GM23338 (cell line): ENCODE measurements at places on chromosomes 12 and 14.

DNA sequence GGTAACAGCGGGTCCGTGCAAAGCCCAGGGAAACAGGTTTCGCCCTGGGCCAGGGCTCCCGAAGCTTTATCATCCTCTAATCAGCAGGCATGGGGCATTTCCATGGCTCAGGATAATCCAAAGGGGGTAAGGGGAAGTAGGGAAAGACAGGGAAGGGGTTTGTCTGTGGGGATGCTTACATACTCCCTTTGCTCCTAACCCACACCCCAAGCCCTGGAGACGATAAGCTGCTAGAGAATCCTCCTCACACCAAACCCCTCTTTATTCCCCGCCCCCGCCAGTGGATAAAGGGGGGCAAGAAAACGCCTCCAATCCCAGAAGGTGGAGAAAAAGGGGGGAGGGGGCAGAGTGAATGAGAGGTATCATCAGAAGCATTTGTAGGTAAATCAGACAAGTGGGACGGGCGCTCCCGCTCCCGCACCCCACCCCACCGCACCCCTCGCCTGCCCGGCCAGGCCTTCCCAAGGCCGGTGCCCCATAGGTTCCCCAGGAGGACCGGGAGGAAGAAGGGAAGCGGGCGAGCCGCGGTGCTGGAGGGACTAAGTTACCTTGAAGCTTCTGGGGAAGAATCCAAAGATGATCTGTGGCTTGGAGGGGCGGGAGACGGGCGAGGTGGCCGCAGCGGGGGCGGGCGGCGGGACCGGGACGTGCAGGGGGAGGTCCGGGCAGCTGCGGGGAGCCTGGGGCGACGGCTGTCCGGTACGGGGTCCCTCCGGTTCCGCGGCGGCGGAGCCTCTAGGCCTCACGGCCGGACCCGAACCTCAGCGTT is 762 bp downstream of the PPP2R5E start:
- peak; percentile 67 for DNase-seq

DNA sequence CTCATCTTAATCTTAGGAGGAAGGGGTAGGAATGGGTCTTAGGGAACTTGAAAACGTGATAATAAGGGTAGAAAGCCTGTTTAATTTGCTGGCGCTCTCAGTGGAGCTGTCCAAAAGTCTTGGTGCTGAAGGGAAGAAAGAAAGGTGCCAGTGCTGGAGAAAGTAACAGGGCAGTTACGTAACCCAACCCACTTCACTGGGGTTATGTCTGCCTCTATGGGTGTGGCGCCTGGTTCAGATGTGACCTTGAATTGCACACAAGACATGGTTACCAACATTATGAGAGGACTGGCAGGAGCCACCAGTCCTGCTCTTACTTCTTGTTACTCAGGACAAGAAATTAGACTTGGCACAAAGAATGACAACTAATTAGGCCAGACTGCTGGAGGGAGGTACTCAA is 18.6 kb upstream of the GPATCH2L start:
- DNase-seq, result peak; percentile 75

GRCh38 chr12:6894321-6894720 is 10.3 kb upstream of the LRRC23 start:
- DNase-seq, result no peak

DNA sequence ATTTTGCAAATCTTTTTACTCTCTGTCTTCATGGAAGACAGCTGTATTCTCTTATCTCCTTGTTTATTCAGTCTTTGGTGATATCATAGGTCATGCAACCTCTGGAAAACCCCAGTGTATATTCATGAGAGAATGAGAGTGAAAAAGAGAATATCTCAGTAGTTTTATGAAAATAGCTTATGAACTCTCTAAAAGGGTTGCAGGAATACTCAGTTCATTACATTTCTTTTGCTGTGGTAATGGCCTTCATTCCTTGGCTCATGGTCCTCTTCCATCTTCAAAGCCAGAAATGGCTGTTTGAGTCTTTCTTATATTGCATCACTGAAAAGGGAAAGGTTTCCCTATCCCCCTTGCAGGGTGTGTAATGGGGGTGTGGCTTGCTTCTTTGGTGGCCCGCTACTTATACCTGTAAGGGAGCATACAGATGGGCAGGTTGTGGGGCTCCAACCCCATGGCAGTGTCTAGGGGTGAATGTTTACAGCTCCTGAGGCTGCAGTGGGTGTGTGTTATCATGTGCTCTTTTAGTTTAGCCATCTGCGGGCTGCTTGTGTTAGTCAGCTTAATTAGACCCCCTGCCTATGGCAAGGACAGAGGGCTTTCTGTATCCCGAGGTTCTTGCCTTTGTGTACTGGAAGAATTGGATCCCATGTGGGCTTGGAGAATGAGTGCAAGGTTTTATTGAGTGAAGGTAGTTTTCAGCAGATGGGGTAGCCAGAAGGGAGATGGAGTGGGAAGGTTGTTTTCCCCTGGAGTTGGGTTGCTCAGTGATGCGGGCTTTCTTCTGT is 150.2 kb downstream of the CCDC91 start:
- DNase-seq, result no peak

DNA sequence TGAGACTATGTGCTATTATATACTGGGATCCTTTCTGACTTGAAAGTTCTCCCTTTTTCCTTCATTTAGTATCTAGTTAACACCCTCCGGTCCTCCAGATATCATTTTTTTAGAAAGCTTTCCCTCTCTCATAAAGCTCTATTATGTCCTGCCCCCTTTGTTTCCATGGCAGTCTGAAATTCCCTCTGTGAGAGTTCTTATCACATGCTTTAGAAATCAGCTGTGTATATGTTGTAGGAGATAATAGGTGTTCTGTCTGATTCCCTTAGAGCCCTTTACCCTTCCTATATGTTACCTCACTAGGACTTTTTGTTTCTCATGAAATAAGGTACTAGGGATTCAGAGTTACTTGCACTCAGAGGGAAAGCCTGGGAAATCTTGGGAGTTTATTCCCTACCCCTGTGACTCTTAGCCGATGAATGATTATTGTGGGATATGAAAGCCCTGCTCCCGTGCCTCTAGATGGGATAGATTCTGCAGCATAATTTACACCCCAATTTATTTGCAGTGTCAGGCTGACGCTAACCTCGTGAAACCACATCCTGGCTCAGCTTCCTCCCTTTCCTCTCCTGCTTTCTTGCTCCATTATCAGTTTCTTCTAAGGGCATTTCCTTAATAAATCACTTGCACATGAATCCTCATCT is 448.4 kb downstream of the MDGA2 start:
- DNase-seq, result no peak

GRCh38 chr12:114555451-114555850 is 128.5 kb downstream of the TBX3 start:
- no peak for DNase-seq

- no peak for DNase-seq
Observed at GRCh38 chr12:80679346-80680131, 27.9 kb upstream of the MYF6 start.

GRCh38 chr14:96126783-96127271 is 77.8 kb upstream of the BDKRB2 start:
- no peak for DNase-seq

DNA sequence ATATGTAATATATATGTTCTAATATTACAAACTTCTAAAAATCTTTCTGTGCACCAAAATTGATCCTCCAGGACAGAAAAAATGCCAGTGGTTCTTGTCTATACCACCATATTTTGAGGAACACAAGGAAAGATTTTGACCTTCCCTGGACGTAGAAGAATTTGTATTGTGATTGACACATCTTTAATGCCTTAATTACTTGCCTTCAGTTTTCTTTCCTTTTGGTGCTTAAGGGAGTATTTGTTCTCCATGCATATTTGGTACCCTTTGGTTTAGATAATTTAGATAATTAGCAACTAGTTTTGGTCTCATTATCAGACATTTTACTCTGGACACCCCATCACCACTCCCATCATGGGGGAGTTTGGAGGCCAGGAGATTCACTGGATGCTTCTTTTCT is 27.6 kb downstream of the TRAF3 start:
- DNase-seq, result no peak

DNA sequence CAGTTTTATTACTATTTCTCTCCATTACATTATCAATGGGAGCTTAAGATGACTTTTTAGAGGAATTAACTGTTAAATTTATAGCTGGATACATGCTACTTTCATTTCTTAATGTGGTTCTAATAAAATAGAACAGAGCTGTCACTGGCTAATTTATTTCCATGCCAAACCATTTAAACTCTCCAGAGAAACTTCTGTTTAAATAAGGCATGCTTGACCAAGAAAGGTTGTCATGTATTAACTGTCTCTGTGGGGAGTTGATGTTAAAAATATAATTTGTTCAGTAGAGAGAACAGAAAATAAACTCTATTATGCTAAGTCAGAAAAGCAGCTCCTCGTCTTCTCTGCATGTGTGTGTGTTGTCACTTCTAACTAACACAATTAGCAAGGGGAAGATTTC is 447.4 kb downstream of the SLC16A7 start:
- no peak for DNase-seq

GRCh38 chr12:121769831-121770301 is 23.6 kb downstream of the RHOF start:
- no peak for DNase-seq

GRCh38 chr14:56474419-56475022 is 105.1 kb upstream of the TMEM260 start:
- DNase-seq, result peak; percentile 75

- DNase-seq, result no peak
Observed at GRCh38 chr14:72663956-72664650, 229.8 kb downstream of the DPF3 start.

DNA sequence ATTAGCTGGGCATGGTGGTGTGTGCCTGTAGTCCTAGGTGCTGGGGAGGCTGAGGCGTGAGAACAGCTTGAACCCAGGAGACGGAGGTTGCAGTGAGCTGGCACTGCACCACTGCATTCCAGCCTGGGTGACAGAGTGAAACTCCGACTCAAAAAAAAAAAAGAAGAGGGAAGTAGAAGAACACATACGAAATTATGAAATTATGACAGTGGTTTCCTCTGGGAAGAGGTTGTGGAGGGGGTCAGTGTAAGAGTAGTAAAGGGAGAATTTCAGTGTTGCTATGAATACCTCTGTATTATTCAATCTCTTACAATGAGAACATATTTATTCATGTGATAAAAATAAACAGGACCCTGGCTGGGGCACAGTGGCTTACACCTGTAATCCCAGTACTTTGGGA is 24.7 kb upstream of the CSRNP2 start:
- DNase-seq, result no peak

GRCh38 chr12:120125029-120125428 is 8.5 kb upstream of the RAB35 start:
- DNase-seq, result no peak

DNA sequence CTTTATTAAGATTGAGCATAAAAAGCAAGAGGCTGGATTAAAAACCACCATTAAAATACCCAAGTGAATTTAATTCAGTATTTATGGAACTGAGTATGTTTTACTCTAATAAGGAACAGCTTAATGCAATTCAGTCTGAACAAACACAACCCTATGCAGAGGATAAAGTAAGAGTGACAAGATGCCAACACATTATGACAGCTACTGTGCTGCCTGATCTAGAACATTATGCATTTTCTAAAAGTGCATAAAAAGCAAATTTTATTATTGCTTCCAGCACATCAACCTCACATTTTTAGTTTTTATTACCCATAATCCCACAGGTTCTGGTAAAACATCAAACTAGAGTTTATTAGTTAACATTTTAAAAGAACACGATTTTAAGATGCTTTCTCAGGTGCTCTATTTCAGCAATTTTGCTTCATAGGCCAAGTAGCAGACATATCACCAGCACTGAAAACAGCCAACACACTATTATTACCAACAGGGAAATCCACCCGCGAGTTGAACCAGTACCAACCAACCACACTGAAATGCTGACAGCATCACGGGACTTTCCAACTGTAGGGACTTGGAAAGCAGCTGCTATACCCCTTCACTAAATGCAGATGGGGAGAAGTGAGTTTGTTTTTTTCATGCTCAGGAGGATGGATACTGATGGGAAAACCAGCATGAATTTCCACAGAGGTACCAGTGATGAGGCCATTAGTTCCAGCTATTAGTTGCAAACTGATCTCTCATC is 372.1 kb downstream of the KCNH5 start:
- no peak for DNase-seq

- no peak for DNase-seq
Observed at GRCh38 chr12:24441458-24441857, 492.0 kb upstream of the SOX5 start.

GRCh38 chr12:1663440-1664132 is 27.3 kb upstream of the ADIPOR2 start:
- DNase-seq, result no peak

GRCh38 chr12:104605685-104606084 is 148.9 kb downstream of the CHST11 start:
- DNase-seq, result peak; percentile 36

GRCh38 chr12:132677492-132677891 is 9.7 kb downstream of the POLE start:
- no peak for DNase-seq

GRCh38 chr12:53004178-53004577 is 2.1 kb upstream of the EIF4B start:
- DNase-seq, result peak; percentile 65

GRCh38 chr12:77493302-77494168 is 337.2 kb upstream of the NAV3 start:
- no peak for DNase-seq

GRCh38 chr12:52956987-52957386 is 8.1 kb downstream of the KRT18 start:
- no peak for DNase-seq

- DNase-seq, result no peak
Observed at GRCh38 chr12:63362791-63363190, 211.8 kb upstream of the AVPR1A start.

- DNase-seq, result peak; percentile 42
Observed at GRCh38 chr12:5773550-5773949, 171.5 kb downstream of the ANO2 start.

- no peak for DNase-seq
Observed at GRCh38 chr14:75986439-75986765, 839 bp downstream of the IFT43 start.

DNA sequence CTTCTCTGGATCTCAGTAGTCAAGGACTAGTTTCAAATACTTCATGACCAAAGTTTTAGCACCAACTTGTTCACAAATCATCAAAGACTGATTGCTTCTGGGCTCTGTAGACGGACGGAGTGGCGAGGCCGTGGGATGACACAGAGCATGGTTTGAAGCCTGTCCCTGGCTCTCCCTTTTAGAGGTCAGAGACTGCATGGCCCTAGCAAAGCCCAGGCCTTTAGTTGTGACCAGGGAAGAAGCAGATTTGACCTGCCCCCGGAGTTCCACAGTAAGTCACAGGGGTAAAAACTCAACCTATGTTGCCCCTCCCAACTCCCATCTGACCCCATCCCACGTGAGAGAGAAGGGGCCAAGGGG is 90.4 kb downstream of the SYNE3 start:
- DNase-seq, result no peak

DNA sequence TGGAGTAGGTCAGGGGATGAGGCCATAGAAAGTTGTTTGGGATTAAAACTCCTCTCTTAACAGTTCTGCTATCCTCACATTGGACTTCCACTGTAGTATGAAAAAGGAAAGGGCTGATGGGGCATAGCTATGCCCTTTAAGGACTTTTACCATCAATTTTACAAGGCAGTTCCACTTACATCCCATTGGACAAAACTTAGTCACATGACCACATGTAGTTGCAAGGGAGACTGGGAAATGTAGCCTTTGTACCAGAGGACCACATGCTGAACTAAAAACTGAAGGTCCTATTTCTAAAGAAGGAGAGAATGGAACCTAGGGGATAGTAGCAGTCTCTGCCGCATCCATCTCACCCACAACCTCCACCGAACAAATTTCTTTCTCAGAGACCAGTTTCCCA is 6.8 kb upstream of the SLC5A8 start:
- DNase-seq, result no peak

- DNase-seq, result no peak
Observed at GRCh38 chr14:29126361-29126760, 359.8 kb downstream of the FOXG1 start.

- no peak for DNase-seq
Observed at GRCh38 chr12:101019667-101020066, 190.4 kb downstream of the SLC5A8 start.
